ENCODE measurements at places on chromosomes 12 and 14. TPM values are rescaled to one million over a fixed set of nuclear protein-coding genes. Genes with fewer than 3 reads are reported as not detected.

GALNT9 gene
- not detected for total RNA-seq

RIMBP2 gene
- not detected for total RNA-seq

TAS2R42 gene
- total RNA-seq = not detected

SERPINA5 gene
- total RNA-seq = not detected

MTA1 gene
- total RNA-seq = 140 TPM

RNF34 gene
- 44.9 TPM for total RNA-seq

OR6C6 gene
- not detected for total RNA-seq

TAS2R31 gene
- 1.2 TPM for total RNA-seq

APAF1 gene
- total RNA-seq = 17.9 TPM

TSPAN11 gene
- not detected for total RNA-seq

DEGS2 gene
- total RNA-seq = 2.6 TPM

PTPRB gene
- total RNA-seq = not detected

NRXN3 gene
- not detected for total RNA-seq

MYBPC1 gene
- total RNA-seq = not detected

LRRC10 gene
- not detected for total RNA-seq

RPL10L gene
- total RNA-seq = not detected

CDCA3 gene
- 83.8 TPM for total RNA-seq

SIX6 gene
- total RNA-seq = not detected

AMDHD1 gene
- total RNA-seq = 1.1 TPM

MIP gene
- not detected for total RNA-seq

KRT77 gene
- not detected for total RNA-seq

TRIM9 gene
- total RNA-seq = 6.5 TPM

PLEKHG7 gene
- total RNA-seq = not detected

CLEC1A gene
- not detected for total RNA-seq

ATXN3 gene
- total RNA-seq = 29.7 TPM

YARS2 gene
- 31.8 TPM for total RNA-seq

AQP6 gene
- total RNA-seq = not detected

CLEC14A gene
- not detected for total RNA-seq

CD69 gene
- 166 TPM for total RNA-seq

GCH1 gene
- 38.1 TPM for total RNA-seq

TMEM52B gene
- total RNA-seq = not detected

SLC6A12 gene
- not detected for total RNA-seq

TMEM132C gene
- total RNA-seq = not detected

TAS2R13 gene
- total RNA-seq = 0.36 TPM

TAS2R50 gene
- 0.63 TPM for total RNA-seq

CCDC175 gene
- not detected for total RNA-seq

B4GALNT3 gene
- 2.8 TPM for total RNA-seq

NUP37 gene
- 99.1 TPM for total RNA-seq

SLC17A8 gene
- total RNA-seq = not detected

RNASE1 gene
- total RNA-seq = not detected

COA8 gene
- 40.3 TPM for total RNA-seq

Data from activated CD8-positive, alpha-beta T cell treated with anti-CD3 and anti-CD28 coated beads for 36 hours (primary cell).